ENCODE measurements at places on chromosomes 2 and 18.

- DNase-seq: no peak
These were observed at the start of gene L3MBTL4 for GRCh38 chr18:6414723-6415417. TSS of gene L3MBTL4 (minus strand) at chr18:6414911. CDS start at chr18:6311625, 103,286 bp downstream.

DNA sequence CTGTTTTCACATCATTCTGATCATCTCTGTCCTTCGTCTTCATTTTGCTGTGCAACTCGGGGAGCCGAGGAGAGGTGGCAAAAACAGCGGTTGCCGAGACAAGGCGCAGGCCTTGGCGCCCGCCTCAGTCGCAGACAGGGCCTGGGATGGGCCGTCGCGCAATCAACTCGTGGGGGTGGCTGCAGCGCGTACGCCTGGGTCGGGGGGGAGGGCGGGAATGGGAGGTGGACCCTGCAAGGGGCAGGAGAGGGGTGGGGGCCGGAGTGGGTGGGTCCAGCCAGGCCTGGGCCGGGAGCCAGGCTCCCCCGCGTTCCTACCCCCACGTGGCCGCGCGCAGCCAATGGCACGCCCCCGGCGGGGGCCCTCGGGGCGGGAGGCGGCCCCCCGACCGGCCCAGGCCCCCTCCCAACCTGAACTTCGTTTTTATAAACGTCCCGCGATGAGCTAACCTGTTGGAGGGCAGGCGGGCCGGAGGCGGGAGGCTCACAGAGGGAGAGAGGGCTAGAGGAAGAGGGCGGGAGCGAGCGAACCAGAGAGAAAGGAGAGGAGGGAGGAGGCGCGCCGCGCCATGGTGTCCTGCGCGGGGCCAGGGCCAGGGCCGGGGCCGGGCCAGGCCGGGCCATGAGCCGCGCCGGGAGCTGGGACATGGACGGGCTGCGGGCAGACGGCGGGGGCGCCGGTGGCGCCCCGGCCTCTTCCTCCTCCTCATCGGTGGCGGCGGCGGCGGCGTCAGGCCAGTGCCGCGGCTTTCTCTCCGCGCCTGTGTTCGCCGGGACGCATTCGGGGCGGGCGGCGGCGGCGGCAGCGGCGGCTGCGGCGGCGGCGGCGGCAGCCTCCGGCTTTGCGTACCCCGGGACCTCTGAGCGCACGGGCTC, at the start of gene HOXD13:
Gene HOXD13 (plus strand): TSS at position 452 of the 875 bp plus-strand sequence. CDS start 170 bp downstream, at position 622.
- DNase-seq: no peak

DNA sequence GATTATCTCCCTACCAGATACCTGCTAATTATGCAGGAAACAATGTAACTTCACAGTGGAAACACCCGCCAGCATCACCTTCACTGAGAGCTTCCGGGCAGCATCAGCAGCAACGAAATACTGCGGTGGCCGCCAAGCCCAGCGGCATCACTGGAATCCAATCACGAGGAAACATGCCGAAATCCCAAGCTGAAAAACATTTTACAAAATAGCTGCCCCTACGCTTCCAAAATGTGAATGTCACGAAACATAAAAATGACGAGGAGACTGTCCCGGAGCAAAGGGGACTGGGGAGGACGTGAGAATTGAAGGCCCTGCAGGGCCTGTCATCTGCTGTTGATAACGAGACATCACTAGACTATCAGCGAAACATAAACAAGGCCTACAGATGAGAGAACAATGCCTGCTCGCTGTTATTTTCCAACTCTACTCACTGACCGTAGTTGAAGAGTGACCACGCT, 82.6 kb downstream of the HDAC4 start:
- no peak for DNase-seq

DNA sequence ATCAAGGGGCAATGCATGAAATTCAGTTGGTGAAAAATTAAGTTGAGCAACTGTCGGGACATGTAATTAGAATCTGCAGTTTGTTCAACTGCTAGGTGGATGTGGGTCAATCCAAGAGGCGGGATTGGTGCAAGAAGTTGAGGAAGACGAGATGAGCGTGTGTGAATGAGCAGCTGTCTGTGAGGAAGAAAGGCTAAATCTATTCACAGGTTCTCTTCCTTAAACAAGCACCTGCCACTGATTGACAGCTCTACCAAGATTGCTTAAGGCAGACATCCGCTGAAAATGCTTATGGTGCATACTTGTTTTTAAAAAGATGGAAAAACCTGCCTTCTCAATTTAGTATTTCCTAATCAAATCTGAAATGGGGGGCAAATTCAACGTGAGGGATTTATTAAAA, 323.4 kb upstream of the THUMPD2 start:
- DNase-seq: no peak

DNA sequence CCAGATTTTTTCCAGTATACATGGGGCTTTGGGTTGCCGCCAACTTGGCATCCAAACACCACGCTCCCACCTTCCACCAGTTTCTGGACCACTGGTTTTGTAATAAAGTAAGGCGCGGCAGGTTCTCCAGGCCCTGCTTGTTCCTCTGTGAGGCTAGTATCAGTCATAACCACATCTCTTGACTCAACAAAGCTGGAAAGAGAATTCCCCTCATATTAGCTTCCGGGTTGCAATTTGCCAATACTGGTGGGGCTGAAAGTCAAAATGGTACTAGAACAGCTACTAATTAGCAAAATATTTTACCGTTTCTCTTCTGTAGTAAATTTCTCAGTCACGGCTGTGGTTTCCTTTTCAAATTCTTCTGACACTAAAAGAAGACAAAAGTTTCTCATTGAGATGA, 25.0 kb downstream of the TTN start:
- DNase-seq: no peak

GRCh38 chr2:204078003-204078698, 141.6 kb downstream of the ICOS start:
- DNase-seq: no peak

GRCh38 chr18:62328586-62329525, 3.7 kb downstream of the TNFRSF11A start:
- DNase-seq: no peak

GRCh38 chr2:41504532-41504931, 543.3 kb upstream of the PKDCC start:
- no peak for DNase-seq

DNA sequence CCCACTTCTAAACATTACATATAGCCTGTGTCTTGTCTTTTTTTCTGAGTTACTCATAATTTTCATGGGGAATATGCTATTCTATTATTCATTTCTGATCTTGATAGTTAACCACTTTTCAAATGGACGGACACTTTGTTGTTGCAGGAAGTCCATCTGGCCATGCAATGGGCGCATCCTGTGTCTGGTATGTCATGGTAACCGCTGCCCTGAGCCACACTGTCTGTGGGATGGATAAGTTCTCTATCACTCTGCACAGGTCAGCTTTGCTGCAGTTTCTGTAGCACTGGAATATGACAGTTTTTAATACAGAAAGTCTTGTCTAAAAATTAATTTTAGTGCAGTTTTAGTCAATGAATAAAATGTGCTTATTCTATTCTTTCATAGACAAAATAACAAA, 3.3 kb downstream of the G6PC2 start:
- no peak for DNase-seq

All from stimulated activated CD4-positive, alpha-beta T cell treated with anti-CD3 and anti-CD28 coated beads, Interleukin-12 subunit alpha, Interleukin-12 subunit beta, amount 100 ng/mL, for 48 hours (primary cell).